B cell (primary cell): ENCODE measurements at places on chromosomes 12 and 14. TPM values are rescaled to one million over a fixed set of nuclear protein-coding genes. Genes with fewer than 3 reads are reported as not detected.

The MYF5 gene
- not detected in 2 replicates for total RNA-seq

The SRGAP1 gene
- total RNA-seq = 0.22 and 0.24 TPM in 2 replicates

The DEPDC4 gene
- 0.36 and 1.2 TPM in 2 replicates for total RNA-seq

The TEDC1 gene
- total RNA-seq = 22.2 and 25.9 TPM in 2 replicates

The SRRM4 gene
- total RNA-seq = not detected in 2 replicates

The SCN8A gene
- total RNA-seq = 1.0 and 1.1 TPM in 2 replicates

The RBMS2 gene
- 5.0 and 7.6 TPM in 2 replicates for total RNA-seq

The DENND5B gene
- total RNA-seq = 55.3 and 60.4 TPM in 2 replicates

- DNase-seq = peak; percentile 54
Measured at GRCh38 chr14:20413744-20414082, 412 bp upstream of the TEP1 start.

GRCh38 chr12:114821570-114821969, 137.6 kb upstream of the TBX3 start:
- no peak for DNase-seq

- no peak for DNase-seq
Measured at GRCh38 chr14:51209457-51209856, 30.6 kb upstream of the TMX1 start.

DNA sequence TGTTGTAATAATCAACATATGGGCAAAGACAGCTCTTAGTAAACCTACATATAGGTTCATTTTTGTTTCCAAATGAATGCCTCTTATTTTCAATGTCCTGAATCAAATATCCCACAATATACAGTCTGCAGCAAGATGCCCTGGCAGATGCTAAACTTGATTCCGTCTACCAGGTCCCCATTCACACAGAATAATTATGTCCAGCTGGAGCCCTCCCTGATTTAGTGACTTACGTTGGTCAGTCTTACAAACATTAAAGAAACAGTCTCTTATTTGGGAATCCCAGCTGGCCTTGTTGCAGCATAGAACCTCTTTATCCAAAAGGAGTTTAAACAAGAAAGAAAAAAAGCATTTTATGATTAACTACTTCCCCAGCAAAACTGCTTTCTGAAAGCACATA, 82.7 kb upstream of the BMP4 start:
- DNase-seq = no peak

DNA sequence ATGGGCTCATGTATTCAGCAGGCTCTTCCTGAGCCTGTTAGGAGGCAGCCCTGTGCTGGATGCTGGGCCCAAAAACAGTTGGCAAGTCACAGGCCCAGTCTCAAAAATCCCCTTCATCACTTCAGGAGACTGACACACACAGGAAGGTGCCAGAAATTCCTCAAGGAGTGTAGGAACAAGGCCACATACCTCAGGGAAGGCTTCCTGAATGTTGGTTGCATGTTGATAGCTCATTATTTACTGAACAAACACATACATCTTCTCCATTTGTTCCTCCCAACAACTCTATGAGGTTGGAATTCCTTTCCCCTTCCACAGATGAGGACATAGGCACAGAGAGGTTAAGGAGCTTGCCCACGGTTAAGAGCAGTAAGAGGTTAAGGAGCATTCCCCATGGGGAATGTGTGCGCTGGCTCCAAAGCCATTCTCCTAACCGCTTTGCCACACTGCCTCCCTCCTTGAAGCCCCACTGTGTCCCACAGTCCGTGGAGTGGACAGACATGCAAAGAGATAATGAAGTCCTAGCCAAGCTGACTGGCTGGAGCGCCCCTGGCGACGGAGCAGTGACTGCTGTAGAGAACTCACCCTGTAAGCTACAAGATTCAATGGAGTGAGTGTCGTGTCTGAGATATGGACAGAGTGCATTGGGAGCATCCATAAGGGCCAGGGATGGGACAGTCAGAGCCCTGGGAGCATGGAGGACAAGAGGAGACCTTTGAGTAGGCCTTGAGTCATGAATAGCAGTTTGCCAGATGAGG, 3.3 kb downstream of the HHIPL1 start:
- no peak for DNase-seq

GRCh38 chr14:99460793-99461192, 19.9 kb downstream of the SETD3 start:
- no peak for DNase-seq

DNA sequence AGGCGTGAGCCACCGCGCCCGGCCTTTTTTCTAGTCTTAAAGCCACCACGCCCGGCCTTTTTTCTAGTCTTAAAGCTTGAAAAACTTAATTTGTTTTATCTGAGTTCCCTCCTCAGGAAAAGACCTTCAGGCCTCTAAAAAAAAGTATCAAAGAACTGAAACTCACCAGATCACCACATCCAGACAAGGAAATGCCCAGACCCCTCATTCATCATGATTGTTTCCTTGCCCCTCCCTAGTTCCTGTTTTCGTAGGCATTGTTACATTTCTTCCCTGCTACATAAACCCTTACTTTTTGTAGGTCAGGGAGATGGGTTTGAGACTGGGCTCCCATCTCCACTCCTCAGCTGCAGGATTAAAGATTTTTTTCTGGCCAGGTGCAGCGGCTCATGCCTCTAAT, 21.1 kb upstream of the VWF start:
- DNase-seq = peak; percentile 33

GRCh38 chr12:28568118-28568517, 377.9 kb downstream of the CCDC91 start:
- no peak for DNase-seq

GRCh38 chr12:459430-460258, at the start of gene B4GALNT3:
B4GALNT3 (plus strand) TSS chr12:459939; CDS start chr12:460377, 438 bp downstream.
- peak; percentile 43 for DNase-seq

DNA sequence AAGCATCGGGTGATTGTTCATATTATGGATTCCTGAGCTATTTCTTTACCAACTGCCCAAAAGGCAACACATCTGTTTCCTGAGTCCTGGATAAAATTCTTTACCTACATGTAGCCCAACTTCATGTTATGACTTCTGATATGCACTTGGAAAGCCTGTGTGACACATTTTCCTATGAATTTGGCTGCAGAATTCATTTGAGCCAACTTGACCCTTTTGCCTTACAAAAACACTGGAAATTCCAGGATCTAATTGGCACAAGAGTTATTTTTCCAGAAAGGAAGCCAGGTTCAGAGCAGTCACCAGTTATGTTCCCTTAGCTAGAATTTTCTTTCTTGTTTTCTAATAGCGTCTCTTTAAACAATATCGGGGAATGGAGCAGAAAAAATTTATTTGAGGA, 202.5 kb upstream of the LRIG3 start:
- no peak for DNase-seq
